ENCODE measurements at places on chromosomes 7 and 10.

GRCh38 chr7:55005241-55005851 is 13.5 kb upstream of the EGFR start:
- DNase-seq, result no peak

DNA sequence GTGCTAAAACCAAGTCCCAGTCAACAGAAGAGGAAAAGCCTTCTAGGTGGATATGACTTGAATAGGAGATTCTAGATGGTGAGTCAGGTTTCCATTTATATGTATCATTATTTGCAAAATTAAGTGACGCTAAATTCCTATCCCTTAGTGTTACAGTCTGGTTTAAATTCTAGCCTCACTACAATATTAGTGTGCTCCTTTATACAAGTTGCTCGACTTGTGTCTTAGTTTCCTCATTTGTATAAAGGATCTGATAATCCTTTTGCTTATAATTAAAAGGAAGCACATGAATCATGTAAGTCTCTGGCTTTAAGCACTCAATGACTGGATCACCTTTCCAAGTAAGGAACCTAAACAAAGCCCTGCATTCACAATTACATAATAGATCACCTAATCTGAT is 105.7 kb downstream of the SVOPL start:
- no peak for DNase-seq

DNA sequence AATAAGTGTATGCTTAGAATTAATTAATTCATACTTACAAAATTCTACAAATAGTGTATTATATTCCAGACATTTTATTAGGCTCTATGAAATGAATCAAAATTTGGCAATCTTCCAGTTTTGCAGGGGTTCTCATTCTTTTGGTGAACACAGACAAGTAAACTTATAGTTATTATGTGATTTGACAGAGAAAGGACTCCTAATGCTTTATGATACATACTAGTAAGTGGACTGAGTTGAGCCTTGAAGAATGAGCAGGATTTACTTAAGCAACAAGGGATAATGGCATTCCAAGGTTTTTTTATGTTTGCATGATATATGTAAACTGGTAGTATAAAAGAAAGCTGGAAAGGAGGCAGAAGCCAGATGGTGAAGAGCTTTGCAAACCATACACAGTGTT is 145.7 kb upstream of the FERD3L start:
- no peak for DNase-seq

- no peak for DNase-seq
Measured at GRCh38 chr10:62380016-62380415, 5.8 kb downstream of the ZNF365 start.

DNA sequence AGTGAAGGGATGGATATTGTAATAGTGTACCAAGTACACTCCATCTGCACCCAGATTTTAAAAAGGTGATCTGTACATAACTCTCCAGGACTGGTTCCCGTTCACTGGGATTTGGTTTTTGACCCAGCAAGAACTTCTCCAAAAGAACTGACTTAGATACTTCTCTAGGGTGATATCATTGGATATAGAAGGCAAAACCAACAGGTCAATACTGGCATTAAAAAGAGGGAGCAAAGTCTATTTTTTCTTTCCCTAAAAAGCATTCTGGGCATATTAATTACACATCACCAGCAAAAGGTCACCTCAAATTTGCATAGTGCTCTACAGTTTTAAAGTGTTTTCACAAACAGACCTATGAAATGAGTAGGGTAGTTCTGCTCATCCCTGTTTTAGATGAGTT is 3.5 kb downstream of the MYPN start:
- no peak for DNase-seq

Measured in cortex of kidney (tissue), 1 donor.